ENCODE measurements at places on chromosomes 3 and 15.
A peak's percentile ranks its signal among the peaks of the same experiment; 100 is the strongest.

DNA sequence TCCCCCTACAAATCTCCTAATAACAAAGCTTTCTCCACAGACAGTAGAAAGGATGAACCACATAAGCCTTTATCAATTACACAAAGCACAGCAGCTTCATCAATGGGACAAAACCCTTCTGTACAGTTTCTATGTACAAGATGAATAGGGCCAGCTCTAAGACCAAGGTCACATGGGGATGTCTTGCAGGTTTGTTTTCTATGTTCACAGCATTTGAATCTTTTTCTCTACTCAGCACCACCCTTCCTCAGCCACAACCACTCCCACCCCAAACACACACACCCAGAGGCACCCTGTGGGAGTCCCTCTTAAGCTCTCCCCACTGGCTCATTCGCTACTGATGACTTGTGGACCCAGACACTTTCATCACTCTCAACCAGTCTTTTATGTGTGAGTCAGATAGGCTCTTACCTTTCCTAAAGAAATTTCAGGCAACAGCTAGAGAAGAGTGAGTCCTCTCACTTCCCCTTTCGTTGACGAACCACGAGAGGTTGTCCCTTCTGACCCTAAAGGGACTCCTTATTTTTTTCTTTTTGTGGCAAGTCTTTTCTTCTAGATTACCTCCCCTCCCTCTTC is 57.9 kb downstream of the ARHGAP31 start:
- peak; percentile 22 for DNase-seq

GRCh38 chr15:64536244-64536836 is 76.0 kb downstream of the ZNF609 start:
- DNase-seq = peak; percentile 89

DNA sequence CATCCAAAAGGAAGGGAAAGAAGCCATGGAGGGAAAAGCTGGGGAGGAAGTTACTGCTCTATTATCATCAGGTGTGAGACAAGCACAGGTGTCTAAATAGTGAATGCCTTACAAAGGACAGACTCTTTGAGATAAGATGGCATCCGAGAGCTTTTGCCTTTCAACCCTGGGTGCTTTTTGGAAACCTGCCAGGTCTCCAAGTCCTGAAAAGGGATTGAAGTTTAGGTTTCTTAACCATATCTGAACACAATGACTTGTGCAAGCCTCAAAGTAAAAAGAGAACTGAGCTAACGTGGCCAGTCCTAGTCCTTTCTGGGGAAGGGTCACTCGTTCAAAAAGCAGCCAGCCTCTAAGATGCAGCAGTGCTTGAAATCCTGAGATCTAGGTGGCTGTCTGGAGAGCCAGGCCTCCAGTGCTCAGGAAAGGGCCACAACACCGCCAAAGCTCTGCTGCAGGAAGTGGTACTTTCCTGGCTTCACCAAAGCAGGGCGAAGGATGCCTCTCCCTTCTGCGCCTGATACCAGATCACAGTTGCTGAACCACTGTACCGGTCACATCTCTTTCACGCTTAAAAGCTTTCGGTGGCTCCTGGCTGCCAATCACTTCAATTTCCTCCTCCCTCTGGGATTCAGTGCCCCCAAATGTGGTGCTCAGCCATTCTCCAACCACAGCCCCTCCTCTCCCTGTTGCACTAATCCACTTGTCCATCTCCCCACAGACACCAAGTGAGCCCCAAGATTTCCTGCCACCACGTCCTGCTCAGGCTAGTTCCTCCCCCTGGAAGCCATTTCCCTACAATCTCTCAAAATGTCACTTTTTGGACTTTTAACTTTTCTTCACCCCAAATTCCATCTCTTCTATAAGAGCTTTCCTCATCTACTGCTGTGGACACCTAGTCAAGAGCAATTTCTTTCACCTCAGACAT is 104.1 kb upstream of the LPP start:
- no peak for DNase-seq

DNA sequence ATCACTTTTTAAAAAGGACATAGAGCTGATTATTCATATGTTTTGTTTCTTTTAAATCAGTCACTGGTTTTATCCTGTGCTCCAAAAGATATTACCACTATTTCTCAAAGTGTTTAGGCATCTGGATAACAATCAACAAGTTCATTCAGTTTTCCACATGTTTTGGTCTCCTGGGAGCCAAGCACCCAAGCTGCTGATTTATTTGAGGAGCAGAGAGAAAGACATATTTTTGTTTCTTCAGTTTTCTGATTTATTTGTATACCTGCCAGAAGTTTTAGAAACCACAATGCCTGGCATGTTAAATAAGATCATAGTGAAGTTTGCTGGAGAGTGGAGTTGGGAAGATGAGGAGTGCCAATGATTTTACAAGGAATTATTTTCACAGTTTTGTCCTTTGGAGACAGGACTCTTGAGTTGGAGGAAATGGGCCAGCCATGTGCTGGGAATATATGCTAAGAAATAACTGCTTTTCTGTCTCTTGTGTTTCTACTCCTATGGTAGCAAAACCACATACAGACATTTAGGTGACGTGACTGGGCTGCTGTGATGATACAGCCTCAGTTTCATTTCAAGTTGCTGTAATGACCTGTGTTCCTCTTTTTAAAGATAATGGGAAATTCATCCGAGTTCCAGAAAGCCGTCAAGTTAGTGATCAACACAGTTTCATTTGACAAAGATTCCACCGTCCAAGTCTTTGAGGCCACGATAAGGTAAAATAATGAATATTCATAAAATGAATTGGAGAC is 11.7 kb downstream of the EDEM1 start:
- DNase-seq = no peak

GRCh38 chr3:168024537-168024941 is 71.2 kb downstream of the GOLIM4 start:
- DNase-seq = peak; percentile 89

- DNase-seq = peak; percentile 17
These were observed 231.2 kb downstream of the ATP8B4 start for GRCh38 chr15:49887659-49888322.

DNA sequence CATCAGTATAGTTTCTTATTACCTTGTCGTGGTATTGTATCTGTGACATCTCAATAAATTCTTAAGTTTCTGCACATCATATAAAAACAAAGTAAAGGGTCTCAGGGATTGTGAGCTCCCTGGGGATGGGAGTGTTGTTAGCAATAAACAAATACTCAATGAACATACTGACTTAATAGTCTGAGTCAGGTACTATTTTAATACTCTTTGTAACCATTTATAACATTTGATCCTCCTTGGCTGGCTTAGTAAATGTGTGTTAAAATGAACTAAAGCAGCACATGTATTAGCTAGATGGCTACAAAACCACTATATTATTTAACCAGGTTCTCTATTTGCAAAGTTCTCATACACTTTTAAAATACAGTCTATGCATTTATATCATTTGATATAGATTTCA is 1.8 kb downstream of the ICE2 start:
- no peak for DNase-seq

- peak; percentile 59 for DNase-seq
These were observed 281.9 kb upstream of the LRRFIP2 start for GRCh38 chr3:37456270-37456708.

- no peak for DNase-seq
These were observed 502.1 kb upstream of the RASGRP1 start for GRCh38 chr15:39066677-39067076.

DNA sequence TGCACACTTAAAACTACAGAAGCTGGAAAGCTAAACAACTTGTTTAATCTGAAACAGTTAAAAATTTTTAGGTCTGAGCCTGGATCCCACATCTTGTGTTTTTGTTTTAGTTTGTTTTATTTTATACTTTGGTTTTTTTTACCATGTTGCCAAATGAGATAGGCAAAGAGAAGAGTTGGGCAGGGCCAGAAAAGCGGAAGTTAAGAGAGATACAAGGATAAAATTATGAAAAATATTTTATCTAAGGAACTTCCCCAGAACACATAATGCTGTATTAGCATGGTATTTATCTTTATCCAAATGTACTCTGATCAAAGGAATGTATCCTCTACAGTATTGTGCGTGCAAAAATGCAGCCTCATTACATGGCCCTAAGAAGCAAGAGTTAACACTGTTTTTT is 50.7 kb downstream of the PROS1 start:
- DNase-seq = no peak

DNA sequence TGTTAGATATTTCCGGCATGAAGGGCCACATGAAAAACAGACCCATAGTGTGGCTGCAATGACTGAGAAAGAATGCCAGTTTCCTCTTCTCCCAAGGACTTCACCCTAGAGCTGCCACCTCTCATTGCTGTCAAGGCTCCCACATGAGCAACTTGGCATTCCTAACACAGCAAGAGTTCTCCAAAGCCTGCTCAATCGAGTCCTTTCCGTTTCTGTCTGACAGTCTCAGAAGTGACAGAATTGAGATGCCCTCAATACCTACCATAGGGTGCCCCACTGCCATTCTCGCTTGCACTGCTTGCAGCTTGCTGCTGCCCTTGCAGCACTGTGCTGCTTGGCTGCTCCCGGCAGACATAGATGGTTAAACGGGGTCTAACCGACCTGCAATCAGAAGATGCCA is 44.3 kb downstream of the UBP1 start:
- DNase-seq = peak; percentile 17

GRCh38 chr3:167885277-167885676 is 149.8 kb downstream of the SERPINI1 start:
- DNase-seq = no peak

- DNase-seq = peak; percentile 23
These were observed 55.4 kb downstream of the ASTE1 start for GRCh38 chr3:130971208-130971607.

DNA sequence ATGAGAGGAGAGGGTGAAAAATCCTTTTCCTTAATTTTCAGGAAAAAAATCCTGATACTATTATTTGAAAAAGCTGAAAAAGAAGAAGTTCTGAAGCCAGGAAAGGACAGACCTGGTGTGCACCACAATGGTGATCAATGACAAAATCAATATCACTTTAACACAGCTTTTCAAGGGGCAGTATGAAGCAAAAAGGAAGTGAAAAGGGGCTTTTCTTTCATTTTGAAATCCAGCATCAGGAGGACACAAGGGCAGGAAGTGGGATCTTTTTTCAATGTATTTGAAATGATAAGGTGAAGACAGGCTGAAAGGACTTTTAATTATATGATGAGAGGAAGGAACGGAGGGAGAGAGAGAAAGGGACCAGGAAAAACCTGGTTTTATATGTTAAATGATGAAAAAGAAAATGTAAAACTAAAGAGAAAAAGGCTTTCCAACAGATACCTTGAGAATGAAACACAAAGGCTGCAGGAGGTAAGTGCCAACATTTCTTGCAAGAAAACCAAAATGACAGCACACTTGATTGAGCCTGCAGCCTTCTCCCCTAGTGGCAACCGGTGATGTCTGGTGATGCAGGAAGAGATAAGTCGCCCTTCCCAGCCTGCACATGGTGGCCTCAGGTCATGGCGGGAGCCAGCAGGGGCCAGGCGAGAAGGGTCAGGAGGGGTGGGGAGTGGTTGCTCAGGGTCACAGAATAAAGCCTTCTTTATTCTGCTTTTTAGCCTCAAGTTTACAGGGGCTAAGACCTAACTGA is 236.7 kb upstream of the WNT5A start:
- no peak for DNase-seq

- no peak for DNase-seq
These were observed 47.2 kb downstream of the CCDC33 start for GRCh38 chr15:74283368-74283767.

DNA sequence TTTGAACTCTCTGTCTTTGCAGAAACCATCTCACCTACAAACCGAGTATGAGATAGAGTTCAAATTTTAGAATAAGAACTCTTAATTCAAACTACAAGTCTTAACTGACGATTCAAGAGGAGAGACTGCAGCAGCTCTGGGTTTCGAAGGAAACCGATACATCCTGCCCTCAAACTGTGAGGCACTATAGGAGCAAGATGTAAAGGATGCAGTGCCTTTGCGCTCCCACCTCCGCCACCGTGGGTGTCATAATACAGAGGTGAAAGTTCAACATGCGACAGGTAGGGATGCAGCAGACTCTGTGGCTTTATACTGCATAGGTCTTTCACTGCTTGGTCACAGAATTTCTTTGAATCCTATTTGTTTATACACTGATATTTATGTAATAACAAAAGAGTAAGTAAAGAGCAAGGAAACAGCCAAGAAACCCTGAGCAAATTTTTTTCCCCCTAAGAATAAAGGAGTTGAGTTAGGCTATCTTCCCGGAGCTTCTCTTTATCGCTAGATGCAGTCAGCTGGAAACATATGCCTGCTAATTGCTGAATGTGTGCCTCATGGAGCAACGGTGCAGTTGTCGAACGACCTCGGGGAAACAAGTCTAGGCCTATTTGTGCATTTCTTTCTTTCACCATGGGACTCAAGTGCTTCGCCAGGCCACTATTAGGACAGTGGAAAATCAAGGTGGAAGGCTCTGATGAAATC is 1097.6 kb upstream of the CFAP20DC start:
- DNase-seq = no peak

DNA sequence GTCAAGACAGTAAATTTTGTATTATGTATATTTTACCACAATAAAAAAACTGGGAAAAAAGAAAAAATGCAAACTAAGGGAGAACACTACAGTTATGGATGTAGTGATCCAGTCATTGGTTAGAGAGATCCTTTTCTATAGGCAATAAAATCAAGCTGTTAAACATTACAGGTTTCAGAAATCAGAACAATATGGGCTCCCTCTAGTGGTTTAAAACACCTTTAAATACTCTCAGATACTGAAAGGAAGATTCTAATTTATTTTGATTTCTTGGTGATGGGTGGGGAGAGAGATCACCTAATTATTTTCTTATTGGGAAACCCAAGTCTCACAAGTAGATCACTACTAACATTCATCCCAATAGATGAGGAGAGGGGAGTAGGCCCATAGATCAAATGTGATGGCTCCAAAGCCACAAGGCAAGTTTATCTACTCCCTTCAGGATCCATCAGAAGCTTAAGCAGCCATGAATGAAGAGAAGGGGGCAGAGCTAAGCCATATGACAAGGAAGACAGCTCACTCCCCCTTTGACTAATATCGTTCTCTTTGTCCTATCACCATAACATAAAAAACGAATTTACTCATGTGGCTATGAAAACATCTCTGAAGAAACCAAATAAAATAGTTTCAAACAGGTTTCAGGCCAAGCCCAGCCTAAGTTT is 118.6 kb downstream of the ANO10 start:
- DNase-seq = peak; percentile 44

DNA sequence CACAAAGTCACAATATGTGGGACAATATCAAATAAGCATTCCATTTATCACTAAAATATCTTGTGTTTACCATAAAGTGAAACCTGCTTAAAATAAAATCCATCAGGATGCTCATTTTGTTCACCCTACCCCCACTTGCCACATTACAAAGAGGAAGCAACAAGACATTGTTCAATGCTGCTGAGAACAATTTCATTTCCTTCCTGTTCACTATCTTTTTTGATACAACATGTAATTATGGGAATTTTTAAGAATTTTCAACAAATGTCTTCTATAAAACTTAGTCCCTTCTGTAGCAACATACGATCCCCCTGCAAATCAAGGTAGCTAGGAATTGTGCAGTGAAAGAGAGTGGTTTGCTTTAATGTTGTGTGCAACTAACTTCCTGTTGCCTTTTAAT is 34.9 kb upstream of the GPR160 start:
- no peak for DNase-seq

Data from EH (cell line).